ENCODE measurements at places on chromosomes 11 and 22.

- DNase-seq, result peak; percentile 62
Observed at GRCh38 chr11:61679893-61680621, at the start of gene DAGLA. Gene DAGLA, plus strand, starts transcription at chr11:61680391. Its CDS starts 39,765 bp downstream, at chr11:61720156.

- peak; percentile 4 for DNase-seq
Observed at GRCh38 chr11:37322333-37323194, 724.5 kb upstream of the RAG2 start.

- DNase-seq, result no peak
Observed at GRCh38 chr22:36039125-36039524, 10.5 kb upstream of the RBFOX2 start.

- DNase-seq, result no peak
Observed at GRCh38 chr11:84963240-84963639, 663.9 kb downstream of the DLG2 start.

DNA sequence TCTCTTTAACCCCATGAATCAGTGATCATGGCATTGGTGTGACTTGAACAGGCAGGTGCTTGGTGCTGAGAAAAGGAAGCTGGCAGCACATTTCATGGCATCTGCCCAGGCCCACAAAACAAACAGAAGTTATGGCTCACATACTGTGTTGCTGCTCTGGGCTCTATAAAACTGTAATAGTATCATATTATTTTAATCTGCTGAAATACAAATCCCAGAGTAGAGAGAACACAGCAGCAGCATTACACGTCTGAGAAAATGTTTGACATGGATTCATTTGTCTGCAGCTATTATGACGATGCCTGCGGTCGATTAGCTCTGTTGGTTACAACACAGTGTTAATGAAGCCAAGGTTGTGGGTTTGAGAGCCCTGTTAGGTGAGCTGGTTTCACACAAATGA lies 80.8 kb downstream of the ALX4 start:
- no peak for DNase-seq

- DNase-seq, result no peak
Observed at GRCh38 chr11:61737131-61737530, 15.3 kb upstream of the MYRF start.

DNA sequence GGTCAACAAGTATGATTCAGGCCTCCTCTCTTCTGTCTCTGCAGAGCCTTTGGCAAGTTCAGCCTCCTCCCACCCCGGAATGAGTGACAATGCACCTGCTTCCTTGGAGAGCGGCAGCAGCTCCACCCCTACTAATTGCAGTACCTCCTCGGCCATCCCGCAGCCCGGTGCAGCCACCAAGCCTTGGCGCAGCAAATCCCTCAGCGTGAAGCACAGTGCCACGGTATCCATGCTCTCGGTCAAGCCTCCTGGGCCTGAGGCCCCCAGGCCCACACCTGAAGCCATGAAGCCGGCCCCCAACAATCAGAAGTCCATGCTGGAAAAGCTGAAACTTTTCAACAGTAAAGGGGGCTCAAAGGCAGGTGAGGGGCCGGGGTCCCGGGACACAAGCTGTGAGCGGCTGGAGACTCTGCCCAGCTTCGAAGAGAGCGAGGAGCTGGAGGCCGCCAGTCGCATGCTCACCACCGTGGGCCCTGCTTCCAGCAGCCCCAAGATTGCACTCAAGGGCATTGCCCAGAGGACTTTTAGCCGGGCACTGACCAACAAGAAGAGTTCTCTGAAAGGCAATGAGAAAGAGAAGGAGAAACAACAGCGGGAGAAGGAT lies 220.6 kb downstream of the NAV2 start:
- no peak for DNase-seq

DNA sequence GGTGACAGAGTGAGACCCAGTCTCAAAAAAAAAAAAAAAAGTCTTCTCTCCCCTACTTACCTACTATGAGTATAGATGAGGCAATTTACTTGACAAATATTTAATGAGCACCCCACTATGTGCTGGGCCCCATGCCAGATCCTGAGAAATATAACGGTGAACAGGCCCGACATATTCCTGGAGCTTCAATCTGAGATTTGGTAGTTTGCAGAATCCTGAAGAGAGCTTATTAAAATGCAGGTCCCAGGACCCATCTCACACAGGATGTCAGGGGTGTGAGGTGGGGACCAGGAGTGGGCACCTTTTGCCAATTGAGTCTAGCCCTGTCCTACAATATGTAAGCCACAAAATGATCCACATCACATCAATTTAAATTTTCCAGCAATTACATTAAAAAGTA lies 44.0 kb downstream of the KCNJ4 start:
- DNase-seq, result no peak

- DNase-seq, result no peak
Observed at GRCh38 chr22:49359076-49359475, 468.6 kb downstream of the BRD1 start.

Measured in EL (cell line).